ENCODE measurements at places on chromosomes 12 and 14.

DNA sequence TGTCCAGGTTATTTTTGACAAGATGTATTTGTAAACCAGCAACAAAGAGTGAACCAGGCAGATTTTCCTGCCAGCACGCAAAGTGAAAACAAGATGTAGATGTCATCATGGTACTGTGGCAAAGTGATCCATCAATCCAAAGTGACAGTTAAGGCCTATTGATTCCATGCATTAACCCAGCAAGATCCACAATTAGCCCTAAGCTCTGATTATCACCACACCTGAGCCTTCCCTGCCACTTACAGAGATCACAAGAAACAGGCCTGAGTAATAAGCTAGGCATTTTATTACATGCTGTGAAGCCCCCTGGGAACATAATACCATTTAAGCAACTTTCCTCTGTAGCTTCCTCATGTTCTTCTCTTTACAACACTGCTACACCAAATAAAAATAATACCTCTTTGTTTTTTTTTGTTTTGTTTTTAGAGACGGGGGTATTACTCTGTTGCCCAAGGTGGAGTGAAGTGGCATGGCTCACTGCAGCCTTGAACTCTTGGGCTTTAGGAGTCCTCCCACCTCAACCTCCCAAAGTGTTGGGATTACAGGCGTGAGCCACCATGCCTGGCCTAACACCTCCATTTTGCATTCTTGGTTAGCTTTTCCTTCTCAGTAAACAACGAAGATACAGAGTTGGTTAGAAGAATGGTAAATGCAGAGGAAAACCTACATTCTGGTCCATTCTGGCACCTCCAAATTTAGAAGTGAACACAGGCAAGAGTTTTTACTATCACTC is 85.5 kb downstream of the STON2 start:
- no peak for DNase-seq

GRCh38 chr14:61229981-61230380 is 51.2 kb downstream of the TMEM30B start:
- DNase-seq, result no peak

- DNase-seq, result no peak
Measured at GRCh38 chr14:99257673-99258221, 14.2 kb downstream of the BCL11B start.

GRCh38 chr14:68945585-68946488 is 33.3 kb downstream of the ACTN1 start:
- no peak for DNase-seq

- no peak for DNase-seq
Measured at GRCh38 chr14:100803676-100804075, 22.2 kb upstream of the MEG3 start.

GRCh38 chr12:3150931-3151835 is 74.0 kb downstream of the TSPAN9 start:
- no peak for DNase-seq

- no peak for DNase-seq
Measured at GRCh38 chr14:94933486-94933885, 163.6 kb upstream of the GSC start.

- no peak for DNase-seq
Measured at GRCh38 chr12:113867258-113867657, 98.9 kb downstream of the RBM19 start.

GRCh38 chr14:62629176-62629725 is 416.0 kb downstream of the KCNH5 start:
- no peak for DNase-seq

DNA sequence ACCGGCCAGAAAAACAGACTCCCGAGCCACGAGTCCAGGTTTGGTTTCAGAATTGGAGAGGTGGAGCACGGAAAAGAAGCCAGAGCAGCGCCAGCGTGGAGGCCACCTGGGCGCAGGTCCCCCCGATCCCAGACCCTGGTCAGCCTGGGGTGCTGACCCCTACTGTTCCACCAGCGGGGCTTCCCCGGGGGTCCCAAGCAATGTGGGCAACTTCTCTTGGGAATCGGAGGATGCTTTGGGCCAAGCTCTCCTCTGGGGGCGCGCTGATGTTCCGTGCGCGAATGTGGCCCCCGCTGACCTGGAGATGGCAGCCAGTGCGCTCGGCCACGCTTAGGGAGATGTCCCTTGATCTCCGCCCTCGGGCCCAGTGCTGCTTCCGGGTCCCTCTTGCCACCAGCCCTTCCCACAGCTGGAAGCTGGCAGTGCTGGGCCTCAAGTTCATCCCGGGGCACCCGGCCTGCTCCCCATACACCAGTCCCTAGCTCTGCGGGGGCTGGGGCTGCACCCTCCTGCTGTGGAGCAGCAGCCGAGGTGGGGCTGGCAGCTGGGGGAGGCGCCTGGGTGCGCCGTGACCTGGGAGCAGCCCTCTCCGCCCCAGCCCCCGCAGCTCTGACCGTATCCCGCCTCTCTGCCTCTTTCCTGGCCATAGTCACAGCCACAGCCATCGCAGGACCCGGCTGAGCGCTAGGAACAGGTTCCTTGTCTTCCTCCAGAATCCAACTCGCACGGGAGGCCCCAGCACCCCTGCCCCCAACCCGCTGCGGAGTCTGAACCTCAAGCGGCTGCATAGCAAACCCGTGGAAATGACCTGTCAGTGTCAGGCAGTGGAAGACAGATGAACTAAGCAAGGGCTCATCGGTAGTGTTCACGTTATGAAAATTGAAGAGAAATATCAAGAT is 91.2 kb downstream of the RCOR1 start:
- no peak for DNase-seq

GRCh38 chr12:1913377-1914113 is 4.9 kb downstream of the CACNA2D4 start:
- DNase-seq, result no peak

GRCh38 chr12:70094467-70094866 is 148.8 kb upstream of the CNOT2 start:
- DNase-seq, result no peak

DNA sequence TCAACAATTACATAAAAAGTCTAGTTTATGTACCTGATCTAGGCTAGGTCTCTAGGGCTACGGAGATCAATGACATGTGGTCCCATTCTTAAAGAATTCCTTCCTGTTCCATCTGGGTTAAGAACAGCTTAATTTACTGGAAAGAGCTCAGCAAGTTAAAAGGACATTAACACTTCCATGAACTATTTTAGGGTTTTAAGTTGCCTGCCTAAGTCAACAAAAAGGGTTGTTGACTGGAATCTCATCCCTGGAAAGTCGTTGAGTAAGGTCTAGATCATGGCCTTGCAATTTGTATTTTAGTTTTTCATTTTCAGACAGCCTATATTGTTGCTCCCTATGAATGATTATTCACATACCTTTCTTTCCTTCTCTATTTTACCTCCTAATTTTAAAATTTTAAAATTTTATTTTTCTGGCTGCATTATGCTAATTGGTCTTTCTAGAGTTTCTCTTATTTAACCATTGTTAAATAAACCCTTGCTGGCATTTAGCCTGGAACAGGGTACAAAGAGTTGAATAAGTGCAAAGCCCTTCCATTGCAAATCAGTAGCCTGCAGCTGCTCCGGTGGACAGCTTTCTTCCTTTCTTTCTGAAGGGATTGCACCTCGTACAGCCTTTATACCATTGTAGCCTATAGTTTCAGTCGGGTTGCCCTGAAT is 66.3 kb downstream of the VRK1 start:
- DNase-seq, result no peak

DNA sequence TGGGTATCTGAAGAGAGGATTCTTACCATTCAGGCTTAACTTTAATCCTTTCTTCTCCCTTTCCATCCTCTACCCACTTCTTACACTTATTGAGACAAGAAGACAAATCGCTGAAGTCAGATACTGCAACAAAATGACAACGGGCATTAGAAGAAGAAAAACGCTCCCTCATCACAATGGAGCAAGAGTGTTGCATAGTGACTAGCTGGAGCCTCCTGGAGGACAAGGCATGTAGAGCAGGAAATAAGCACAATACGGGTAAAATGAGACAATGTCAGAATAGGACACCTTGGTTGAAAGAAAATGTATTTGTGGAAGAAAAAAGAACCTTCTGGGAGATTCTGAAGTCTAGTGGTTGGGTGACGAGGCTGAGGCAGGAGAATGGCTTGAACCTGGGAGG is 501.0 kb downstream of the RERGL start:
- no peak for DNase-seq

GRCh38 chr12:43106355-43106754 is 445.6 kb downstream of the ADAMTS20 start:
- no peak for DNase-seq

DNA sequence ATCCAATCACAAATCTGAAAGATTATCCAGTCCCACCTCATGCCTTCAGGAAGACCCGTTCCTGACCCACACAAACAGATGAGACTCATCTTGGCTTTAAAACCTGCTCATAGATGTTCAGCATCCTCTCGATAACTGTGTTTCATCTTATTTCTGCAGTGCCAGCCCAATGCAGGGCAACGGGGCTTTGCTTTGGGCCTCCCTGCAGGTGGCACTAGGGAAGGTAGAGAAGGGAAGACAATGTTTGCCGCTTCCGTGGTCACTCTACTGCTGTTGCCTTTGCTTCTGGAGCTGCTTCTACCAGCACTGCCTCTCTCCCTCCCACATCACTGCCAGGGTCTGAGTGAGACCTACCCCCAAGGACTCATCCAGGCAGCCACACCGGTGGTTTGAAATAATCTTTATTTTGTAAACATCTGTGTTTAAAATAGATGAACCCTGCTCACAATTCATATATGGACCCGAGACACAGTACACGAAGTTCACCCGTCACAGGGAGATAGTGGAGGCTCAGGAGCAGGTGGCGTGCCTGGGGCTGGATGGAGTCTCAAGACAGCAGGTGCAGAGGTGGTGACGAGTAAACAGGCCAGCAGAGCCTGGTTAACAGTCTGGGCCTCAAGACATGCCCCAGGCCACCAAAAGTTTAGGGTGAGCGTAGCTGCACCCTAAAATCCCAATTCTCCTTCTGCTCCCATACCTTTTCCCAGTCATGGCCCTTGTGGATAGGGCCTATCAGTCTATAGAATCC is 3.1 kb upstream of the GPX2 start:
- DNase-seq, result no peak

DNA sequence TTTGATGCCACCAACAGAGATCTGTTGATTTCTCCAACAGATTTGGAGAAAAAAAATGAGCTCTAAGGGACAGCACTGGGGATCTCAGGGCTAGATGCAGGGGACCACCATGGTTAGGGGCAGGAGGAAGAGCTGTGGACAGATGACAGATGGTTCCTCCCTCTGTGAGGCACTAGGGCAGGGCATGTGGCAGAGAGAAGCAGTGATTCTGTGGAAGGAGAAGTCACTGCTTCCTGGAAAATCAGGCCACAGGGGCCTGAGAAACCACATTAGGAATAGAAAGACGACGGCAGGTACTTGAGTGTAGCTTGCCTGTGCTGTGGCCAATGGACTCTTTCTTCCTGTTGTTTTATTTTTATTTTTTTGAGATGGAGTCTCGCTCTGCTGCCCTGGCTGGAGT is 24.9 kb upstream of the TMED2 start:
- DNase-seq, result no peak

DNA sequence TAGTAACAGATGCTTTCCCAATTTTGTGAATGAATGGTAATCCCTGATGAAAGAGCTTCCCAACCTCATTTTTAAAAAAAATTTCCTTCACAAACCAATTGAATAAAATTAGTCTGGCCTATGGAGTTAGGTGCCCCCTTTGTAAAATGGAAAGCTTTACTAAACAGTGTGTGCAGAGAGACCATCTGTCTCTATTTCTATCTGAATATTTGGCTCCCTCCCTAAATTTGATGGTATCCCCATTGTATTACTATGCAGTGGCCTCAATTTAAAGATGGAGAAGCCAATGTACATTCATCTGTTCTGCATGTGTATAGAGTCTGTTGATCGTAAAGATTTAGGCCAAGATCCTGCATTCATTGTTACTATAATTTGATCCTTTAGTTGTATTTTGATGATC is 397.7 kb upstream of the RGS6 start:
- DNase-seq, result no peak

- no peak for DNase-seq
Measured at GRCh38 chr12:2083561-2083960, 30.8 kb downstream of the CACNA1C start.

- DNase-seq, result no peak
Measured at GRCh38 chr14:100539766-100540140, 47.5 kb downstream of the BEGAIN start.

DNA sequence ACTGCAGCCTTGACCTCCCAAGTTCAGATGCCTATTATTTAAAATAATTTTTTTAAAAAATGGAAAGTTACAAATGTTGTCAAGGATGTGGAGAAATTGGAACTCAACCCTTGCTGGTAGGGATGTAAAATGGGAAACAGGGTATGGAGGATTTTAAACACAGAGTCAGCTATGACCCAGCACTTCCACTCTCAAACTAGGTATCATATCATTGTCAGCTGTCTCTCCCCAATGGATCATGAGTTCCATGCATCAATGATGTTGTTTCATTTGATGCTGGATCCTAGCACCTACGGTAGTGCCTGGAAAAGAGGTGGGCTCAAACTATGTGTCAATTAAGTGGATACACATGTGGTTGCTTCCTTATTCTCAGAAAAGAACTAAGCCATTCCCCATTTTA is 150.9 kb downstream of the RIMBP2 start:
- DNase-seq, result no peak

DNA sequence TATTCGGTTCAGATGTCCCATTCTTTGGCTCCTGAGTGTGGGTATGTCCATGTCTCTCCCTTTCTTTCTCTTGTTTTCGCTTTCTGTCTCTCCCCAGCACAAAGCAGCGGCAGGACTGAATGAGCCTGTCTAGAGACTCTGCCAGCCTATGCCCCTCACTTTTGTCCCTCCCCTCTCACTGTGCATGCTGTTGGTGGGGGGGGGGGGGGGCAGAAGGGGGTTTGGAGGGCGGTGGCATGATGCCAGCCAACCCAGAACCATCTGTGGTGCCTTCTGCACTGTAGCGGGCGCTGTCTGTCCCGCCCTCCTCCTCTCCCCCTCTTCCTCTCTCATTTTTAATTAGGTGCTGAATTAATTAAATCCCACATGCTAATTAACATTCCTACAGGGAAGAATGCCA is 17.7 kb downstream of the NGDN start:
- no peak for DNase-seq

DNA sequence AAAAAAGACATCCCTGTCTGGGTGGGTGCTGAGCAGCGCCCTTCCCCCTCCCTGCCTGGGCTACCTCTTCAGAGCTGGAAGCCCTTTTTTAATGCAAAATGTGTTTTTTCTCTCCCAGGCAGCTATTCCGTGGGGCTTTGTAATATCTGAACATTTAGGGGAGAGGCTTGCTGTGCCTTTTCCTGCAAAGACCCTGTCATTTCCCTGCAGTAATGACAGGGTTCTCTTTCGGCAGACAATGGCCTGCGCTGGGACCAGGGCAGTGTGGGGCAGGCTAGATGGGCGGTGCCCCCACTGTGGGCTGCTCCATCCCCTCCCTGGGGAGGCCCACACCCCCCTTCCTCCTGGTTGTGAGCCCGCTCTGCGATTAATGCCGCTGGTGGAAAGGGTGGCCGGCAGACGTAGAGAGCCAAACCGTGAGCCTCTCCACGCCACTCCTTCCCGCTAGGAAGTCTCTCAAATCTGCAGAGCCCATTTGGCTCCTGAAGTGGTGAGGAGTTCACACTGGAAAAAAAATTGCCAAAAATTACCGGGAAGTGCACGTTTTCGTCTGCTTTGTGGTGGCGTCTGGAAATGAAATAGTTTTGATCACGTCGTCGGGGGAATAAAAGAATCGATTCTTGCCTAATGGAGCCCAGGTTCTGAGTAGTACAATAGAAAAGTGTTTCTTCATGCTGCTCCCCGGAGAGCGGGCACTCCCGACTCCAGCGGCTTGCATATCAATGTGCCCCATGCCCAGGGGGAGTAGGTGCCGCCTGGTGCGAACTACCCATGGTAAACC is 31.5 kb downstream of the KIF26A start:
- no peak for DNase-seq
